ENCODE measurements at places on chromosomes 3 and 15. TPM values are rescaled to one million over a fixed set of nuclear protein-coding genes. Genes with fewer than 3 reads are reported as not detected.

Gene NDUFB4
- 62.8 TPM for total RNA-seq

GRCh38 chr3:44074181-44074580, 167.5 kb upstream of the TOPAZ1 start:
- peaks cover 15% of the 10 kb centered on the region for H3K27me3 ChIP-seq
- no peaks in the 10 kb centered on the region for H3K4me1 ChIP-seq
- no peaks in the 10 kb centered on the region for H3K36me3 ChIP-seq
- DNase-seq = no peak
- H3K27ac ChIP-seq = no peak overlapping the region
- H3K4me3 ChIP-seq = no peak overlapping the region

GRCh38 chr15:51303462-51303980, 34.9 kb downstream of the CYP19A1 start:
- DNase-seq = no peak
- H3K4me3 ChIP-seq = no peak overlapping the region
- no peaks in the 10 kb centered on the region for H3K4me1 ChIP-seq
- H3K27me3 ChIP-seq = peaks cover 43% of the 10 kb centered on the region
- no peaks in the 10 kb centered on the region for H3K36me3 ChIP-seq

DNA sequence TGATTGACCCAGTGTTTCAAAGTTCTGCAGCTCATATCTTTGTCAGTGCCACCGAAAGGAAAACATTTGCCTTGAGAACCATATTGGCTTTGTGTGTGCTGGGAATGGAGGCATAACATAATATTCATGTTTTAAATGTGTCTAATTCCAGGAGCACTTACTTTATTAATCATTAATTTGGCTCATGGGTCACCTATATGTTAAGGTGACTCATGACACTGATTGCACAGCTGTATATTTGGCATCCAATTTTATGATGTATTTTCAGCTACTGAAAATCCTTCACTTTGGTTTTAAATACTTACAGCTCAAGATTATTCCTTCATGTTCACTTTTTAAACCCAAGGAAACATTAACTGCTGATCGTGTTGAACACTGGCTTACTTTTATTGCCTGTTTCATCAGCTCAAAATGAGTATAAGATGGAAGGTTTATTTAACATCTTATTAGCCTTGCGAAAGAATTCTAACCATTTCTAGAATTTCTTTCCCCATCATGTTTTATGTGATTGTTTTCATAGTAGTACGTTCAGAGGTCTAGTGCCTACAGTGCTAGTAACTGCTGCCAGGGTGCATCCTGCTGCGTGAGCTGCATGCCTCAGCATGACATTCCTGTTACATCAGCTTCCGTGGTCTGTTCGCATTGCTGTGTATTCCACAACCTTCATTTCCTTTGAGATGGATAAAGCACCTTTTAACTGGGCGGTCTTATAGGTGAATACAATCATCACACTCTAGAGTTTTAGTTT, 63.7 kb downstream of the LRCH3 start:
- DNase-seq = peak; percentile 99
- H3K27ac ChIP-seq = peak overlapping the region; percentile 98

GRCh38 chr3:193773266-193774220, 180.5 kb downstream of the OPA1 start:
- no peaks in the 10 kb centered on the region for H3K36me3 ChIP-seq
- peaks cover 53% of the 10 kb centered on the region for H3K27me3 ChIP-seq
- H3K27ac ChIP-seq = no peak overlapping the region
- no peak overlapping the region for H3K4me3 ChIP-seq

Gene MST1R
- total RNA-seq = not detected

Gene AADACL2
- not detected for total RNA-seq

GRCh38 chr15:35197754-35198153, 112.7 kb upstream of the NANOGP8 start:
- H3K36me3 ChIP-seq = no peaks in the 10 kb centered on the region
- H3K4me3 ChIP-seq = no peak overlapping the region
- DNase-seq = no peak
- H3K27ac ChIP-seq = no peak overlapping the region
- H3K27me3 ChIP-seq = no peaks in the 10 kb centered on the region
- H3K4me1 ChIP-seq = no peaks in the 10 kb centered on the region

- H3K4me1 ChIP-seq = no peaks in the 10 kb centered on the region
- H3K36me3 ChIP-seq = no peaks in the 10 kb centered on the region
- H3K27ac ChIP-seq = no peak overlapping the region
- H3K27me3 ChIP-seq = no peaks in the 10 kb centered on the region
- H3K4me3 ChIP-seq = no peak overlapping the region
- DNase-seq = no peak
Measured at GRCh38 chr3:109384164-109384563, 46.8 kb upstream of the DPPA4 start.

- no peaks in the 10 kb centered on the region for H3K36me3 ChIP-seq
Measured at GRCh38 chr3:153911116-153911515, 210.1 kb upstream of the ARHGEF26 start.

- H3K36me3 ChIP-seq = peaks cover under 1% of the 10 kb centered on the region
- H3K4me3 ChIP-seq = no peak overlapping the region
- no peak overlapping the region for H3K27ac ChIP-seq
- H3K27me3 ChIP-seq = no peaks in the 10 kb centered on the region
- no peak for DNase-seq
Measured at GRCh38 chr3:58071480-58071971, 63.3 kb downstream of the FLNB start.

DNA sequence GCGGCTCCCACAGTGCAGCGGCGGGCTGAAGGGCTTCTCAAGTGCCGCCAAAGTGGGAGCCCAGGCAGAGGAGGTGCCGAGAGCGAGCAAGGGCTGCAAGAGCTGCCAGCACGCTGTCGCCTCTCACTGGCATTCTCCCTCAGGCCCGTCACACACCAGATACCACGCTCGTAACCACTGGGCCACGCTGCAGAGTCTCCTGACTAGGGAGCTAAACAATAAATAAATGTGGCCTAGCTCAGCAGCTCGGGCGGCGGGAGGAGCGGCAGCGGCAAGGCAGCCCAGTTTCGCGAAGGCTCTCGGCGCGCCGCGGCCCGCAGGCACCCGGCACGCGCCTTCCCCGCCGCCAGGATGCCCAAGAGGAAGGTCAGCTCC, 55.9 kb upstream of the FAM174B start:
- DNase-seq = no peak
- H3K36me3 ChIP-seq = no peaks in the 10 kb centered on the region
- H3K4me3 ChIP-seq = no peak overlapping the region
- H3K27ac ChIP-seq = no peak overlapping the region
- H3K27me3 ChIP-seq = no peaks in the 10 kb centered on the region

Measured in IMR-90 (cell line).